Stimulated activated CD8-positive, alpha-beta memory T cell treated with anti-CD3 and anti-CD28 coated beads, Interleukin-7, amount 100 ng/mL, for 1 hour (primary cell): ENCODE measurements at places on chromosomes 16 and 17.

DNA sequence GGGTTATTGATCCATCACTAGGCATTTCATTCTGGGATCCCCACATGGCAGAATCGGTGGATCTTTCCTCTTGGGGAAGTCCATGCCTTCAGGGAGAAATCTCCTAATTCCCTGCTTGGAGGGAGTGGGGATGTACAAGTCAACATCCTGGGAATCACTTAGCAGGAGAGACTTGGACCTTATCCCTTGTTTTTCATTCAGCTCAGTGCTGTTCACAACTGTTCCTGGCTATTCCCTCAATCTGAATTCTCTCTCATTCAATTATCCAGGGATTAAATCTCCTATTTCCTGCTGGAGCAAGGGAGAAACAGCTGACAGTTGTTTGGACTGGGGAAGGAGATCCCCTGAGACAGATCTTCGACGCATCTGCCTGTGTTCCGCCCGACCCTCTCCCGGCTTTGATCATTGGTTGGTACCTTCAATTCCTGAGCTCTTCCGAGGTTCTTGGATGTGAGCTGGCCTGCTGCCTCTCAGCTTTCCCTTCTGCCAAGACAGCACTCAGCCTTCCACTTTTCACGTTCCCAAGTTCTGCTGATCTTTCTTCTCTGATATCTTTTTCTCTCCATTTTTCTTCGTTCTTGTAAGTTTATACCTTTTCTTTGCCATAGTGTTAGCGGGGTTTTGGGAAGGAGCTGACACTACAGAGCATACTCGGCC is 115.4 kb upstream of the GNAO1 start:
- no peak for DNase-seq

DNA sequence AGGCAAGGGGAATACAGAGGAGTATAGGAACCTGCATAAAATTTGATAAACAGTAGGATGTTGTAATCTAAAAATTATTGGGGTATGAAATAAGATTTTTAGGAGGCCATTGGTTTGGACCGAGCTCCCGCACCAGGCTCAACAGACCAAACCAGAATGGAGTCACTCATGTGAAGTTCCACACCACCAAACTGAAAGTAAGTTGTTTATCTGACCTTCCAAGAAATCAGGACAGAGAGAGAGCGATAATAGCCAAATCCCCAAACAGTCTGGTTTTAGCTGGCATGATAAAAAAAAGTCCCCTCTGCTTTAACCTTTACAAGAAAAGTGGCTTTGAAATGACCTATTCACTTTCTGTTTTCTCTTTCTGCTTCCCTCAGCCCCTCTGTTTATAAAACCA is 45.7 kb upstream of the SIAH1 start:
- no peak for DNase-seq

GRCh38 chr17:5485270-5486205 is at the start of gene DERL2:
Gene DERL2, minus strand, starts transcription at chr17:5486178. Its CDS starts 17 bp downstream, at chr17:5486161.
- no peak for DNase-seq

- DNase-seq = no peak
Observed at GRCh38 chr17:60747069-60747808, 69.6 kb downstream of the BCAS3 start.

DNA sequence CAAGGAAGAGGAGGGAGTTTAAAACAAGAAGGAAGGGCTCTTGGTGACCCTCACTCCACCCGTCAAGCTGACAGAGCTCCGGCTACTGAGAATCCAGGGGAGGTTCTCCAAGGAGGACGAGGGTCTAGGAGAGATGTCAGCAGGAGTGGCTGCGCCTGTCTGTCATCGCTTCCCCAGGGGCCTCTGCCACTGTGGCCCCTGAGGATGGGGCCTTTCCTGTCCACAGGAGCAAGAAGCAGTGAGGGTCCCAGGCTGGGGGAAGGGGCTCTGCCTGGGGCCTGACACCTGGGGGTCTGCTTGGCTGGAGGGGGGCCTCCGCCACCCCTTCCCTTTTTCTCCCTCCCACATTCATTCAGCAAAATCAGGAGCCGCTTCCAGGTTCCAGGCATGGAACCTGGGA is 66.5 kb upstream of the TNRC6C start:
- DNase-seq = no peak

DNA sequence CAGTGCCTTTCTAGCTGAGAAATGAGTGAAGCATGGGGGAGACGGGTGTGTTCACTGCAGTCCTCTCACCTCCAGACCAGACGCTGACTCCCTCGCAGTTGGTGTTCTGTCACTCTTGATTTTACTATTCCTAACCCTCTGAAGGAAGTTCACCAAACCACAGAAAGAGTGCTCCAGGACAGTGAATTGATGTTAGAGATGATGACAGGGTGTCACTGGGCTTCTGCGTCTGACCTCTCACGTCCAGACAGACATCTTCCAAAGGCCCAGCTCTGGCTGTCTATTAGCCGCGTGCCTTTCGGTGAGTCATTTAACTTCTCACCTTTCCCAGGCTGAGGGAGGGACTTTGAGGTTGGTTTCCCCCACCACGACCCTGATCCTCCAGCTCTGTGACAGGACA is 8.2 kb downstream of the CRAMP1 start:
- DNase-seq = no peak

DNA sequence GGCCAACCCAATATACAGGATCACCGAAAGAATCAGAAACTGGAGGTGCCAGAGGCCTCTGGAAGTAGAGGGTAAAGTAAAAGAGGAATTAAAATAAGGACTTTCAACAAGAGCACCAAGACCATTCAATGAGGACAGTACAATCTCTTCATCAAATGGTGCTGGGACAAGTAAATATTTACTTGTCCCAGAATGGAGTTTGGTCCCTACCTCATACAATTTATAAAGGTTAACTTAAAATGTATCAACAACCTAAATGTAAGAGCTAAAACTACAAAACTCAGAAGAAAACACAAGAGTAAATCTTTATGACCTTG is 56.5 kb downstream of the USP31 start:
- DNase-seq = no peak

- no peak for DNase-seq
Observed at GRCh38 chr17:66548659-66549310, 246.4 kb downstream of the PRKCA start.

DNA sequence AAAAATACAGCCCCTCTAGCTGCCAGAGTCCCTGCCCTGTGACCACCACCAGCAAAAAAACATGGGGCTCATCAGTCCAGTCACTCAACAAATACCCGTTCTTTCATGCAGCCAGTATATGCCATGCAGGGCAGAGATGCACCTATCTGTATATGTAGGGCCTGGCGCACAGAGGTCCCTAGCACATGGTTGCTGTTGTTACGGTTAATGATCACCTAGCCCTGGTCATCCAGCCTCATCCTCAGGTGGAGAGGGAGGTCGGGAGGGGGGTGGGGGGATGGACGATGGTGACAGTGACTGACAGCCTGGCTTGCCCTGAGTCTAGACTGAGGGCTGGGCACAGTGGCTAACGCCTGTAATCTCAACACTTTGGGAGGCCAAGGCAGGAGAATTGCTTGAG is 1.5 kb downstream of the SDR42E2 start:
- no peak for DNase-seq

GRCh38 chr17:62824290-62825131 is 16.4 kb upstream of the MARCHF10 start:
- no peak for DNase-seq

- DNase-seq = no peak
Observed at GRCh38 chr16:65023802-65024201, 98.1 kb downstream of the CDH11 start.

- DNase-seq = no peak
Observed at GRCh38 chr17:43877031-43877430, 30.1 kb downstream of the CD300LG start.

GRCh38 chr16:71911121-71911520 is 15.8 kb downstream of the IST1 start:
- DNase-seq = no peak

DNA sequence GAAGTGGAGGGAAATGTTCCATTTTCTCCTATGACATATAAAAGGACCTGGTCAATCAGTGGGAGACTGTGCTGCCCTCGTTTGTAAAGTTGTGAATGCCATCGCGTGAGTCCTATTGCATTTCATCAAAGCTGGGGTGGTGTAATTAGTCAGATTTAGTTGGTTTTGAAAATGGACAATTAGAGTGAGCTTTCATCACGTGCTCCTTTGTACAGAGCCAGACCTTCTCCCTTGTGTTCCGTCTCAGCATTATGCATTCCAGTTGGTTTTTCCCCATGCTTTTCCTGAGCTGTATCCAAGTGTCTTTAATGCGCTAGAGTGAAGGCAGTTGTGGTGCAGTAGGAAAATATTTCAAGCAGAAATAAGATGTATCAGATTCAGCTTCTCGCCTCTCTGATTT is 10.4 kb downstream of the SEC14L1 start:
- no peak for DNase-seq

- DNase-seq = no peak
Observed at GRCh38 chr17:284676-285355, 67.8 kb downstream of the RPH3AL start.

DNA sequence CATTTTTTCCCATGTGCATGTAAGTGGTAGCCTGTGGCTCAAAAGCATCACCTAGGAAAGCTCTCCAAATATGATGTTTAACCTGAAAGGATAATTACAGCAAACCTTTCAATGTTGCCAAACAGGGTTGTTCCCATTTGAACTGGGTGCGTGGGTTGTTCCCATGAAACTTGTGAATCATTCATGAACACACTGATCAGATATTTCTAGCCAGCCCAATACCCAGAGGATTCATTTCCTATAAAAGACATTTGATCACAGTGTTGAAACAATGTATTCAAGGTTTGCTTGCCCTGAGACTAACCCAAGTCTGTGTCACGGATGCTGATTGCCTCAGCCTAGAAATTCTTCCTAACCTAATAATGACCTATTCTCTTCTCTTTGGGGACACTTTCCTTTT is 12.9 kb downstream of the KRT39 start:
- DNase-seq = no peak

DNA sequence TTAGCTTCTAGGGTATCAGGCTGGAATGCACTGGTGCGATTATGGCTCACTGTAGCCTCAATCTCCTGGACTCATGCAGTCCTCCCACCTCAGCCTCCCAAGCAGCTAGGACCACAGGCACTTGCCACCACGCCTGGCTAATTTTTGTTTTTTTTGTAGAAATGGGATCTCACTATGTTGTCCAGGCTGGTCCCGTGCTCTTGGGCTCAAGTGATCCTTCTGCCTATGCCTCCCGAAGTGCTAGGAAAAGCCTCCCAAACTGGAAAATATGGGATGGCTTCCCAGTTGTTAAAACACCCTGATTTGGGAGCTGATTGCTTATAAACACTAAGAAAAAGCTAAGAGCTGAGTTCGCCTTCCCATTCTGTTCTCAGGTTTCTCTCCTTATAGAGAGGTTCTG is 6.6 kb upstream of the ZNF263 start:
- no peak for DNase-seq

GRCh38 chr16:74271872-74272271 is 24.7 kb upstream of the PSMD7 start:
- no peak for DNase-seq

DNA sequence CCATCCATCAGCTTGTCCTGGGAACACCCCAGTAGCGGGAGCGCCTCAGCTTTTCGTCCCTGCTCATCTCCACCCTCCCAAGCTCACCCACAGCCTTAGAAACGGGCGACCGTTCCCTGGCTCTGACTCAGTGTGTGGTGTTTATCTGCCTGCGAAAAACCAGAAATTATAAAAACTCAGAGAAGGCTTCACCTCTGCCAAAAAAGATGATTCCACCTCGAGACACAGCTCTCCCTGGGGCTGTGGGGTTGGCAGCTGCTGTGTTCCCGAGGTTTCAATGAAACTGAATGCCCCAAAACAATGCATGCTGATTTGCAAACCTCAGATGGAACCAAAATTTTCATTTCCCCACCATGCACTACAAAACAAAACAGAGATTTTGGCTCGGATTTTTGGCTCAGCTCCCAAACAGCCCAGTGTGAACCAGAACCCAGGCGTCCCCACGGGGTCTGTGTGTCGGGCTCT is 62.4 kb upstream of the MED9 start:
- DNase-seq = no peak

DNA sequence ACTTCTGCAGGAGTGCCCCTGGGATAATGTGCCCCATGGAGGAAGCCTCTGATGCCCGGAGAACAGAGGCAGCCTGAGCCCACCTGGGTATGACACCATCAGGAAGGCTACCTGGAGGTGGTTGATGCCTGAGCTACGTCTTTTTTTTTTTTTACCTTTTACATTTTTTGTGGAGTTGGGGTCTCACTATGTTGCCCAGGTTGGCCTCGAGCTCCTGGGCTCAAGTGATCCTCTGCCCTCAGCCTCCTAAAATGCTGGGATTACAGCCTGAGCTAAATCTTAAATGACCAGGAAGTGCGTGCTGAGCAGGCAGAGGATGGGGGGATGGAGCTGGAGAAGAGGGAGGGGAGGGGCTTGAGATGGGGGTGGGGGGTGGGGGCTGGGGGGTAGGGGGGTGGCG is 32.7 kb downstream of the ABCC6 start:
- no peak for DNase-seq
